ENCODE measurements at places on chromosomes 5 and 9. TPM values are rescaled to one million over a fixed set of nuclear protein-coding genes. Genes with fewer than 3 reads are reported as not detected.

The TMEM215 gene
- total RNA-seq, result not detected

The PCDHGC5 gene
- 1.1 TPM for total RNA-seq

The FLT4 gene
- total RNA-seq, result not detected

The LURAP1L gene
- 70.7 TPM for total RNA-seq

The PLPP7 gene
- not detected for total RNA-seq

The INSYN2B gene
- 0.07 TPM for total RNA-seq

The CCIN gene
- total RNA-seq, result under 0.01 TPM

The TGFBI gene
- 721 TPM for total RNA-seq

The IFNA21 gene
- not detected for total RNA-seq

The CERCAM gene
- 32.8 TPM for total RNA-seq

The CETN3 gene
- 22.4 TPM for total RNA-seq

The C5orf58 gene
- total RNA-seq, result not detected

The GKAP1 gene
- 0.34 TPM for total RNA-seq

The SPARC gene
- total RNA-seq, result 78.7 TPM

The CDC20B gene
- under 0.01 TPM for total RNA-seq

The CCNG1 gene
- total RNA-seq, result 102 TPM

The MARCOL gene
- not detected for total RNA-seq

The ACOT12 gene
- total RNA-seq, result not detected

The DMRTA1 gene
- 5.5 TPM for total RNA-seq

The ABO gene
- total RNA-seq, result not detected

The PCDHA8 gene
- not detected for total RNA-seq
